ENCODE measurements at places on chromosomes 7 and 10.

GRCh38 chr10:34078745-34079470, 736.2 kb downstream of the PARD3 start:
- DNase-seq: no peak

- no peak for DNase-seq
These were observed 29.4 kb downstream of the CCDC3 start for GRCh38 chr10:12972146-12972545.

- no peak for DNase-seq
These were observed 110.9 kb upstream of the NANOS1 start for GRCh38 chr10:118918587-118918986.

- DNase-seq: no peak
These were observed 124.4 kb downstream of the PIP4K2A start for GRCh38 chr10:22589851-22590514.

DNA sequence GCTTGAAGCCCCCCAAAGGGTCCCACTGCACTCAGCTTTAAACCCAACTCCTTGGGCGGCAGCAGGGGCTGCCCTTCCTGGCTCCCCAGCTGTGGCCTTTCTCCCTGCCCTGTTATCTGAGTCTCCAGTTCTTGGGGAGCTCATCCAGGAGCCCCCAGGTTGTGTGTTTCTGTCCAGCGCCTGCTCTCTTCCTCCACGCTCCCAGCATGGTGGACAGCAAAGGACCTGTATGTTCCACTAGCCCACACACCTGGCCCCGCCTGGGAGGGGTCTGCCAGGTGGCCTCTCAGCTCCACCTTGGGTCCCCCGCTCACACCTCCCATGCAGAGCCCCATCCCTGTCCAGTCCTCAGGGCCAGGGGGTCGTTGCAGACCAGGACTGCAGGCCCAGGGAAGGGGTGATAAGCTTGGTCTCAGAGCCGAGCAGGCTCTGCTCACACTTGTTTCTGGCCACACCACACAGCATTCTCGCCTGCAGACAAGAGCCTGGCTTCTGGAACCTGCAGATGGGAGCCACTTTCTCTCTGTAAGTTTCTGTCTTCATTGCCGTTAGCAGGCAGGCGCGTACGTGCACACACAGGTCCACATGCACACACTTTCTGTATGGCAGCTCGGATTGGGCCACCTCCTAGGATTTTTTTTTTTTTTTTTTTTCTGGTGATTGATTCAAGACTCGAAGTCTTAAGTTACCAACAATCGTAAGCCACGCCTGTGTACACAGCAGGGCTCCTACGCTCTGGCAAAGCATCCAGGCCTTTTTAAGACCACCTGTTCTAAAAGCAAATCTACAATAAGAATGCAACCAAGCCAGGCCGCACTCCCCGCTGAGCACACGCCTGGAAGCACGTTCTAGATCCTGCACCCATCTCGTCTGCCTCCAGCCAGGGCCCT, 104.6 kb downstream of the CYTH3 start:
- DNase-seq: no peak

DNA sequence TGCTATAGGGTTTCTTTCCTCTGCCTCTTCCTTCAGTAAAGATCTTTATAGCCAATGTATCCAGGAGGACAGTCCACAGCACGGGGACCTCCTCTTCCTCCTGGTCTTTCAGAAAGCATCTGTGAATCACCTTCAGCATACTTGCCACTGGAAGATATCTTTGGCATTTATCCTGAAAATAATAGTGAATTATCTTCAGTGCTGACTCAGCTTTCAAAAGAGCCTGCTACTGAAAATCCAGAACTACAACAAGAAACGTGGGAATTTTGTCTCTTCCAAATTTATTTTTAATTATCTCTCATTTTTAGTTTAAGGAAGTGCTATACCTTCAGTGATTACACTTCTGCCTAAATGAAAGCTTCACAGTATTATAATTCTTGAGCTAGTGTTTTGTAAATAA, 7.6 kb upstream of the UNC5B start:
- no peak for DNase-seq

DNA sequence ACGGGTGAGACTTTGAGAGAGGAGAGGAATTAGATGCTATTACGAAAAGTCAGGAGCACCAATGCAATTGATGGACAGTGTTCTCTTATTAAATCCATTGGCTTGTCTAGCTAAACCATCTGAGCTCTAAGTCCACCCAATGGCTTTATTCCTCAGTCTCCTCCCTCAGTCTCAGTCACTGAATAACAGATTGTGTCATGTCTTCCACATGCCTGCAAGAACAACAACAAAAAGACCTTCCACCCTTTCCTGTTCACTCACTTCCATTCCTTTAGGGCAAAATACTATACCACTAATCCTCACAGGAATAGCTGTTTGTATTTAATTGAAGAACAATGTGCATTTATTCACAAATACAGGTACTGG, 154.8 kb upstream of the LAMB4 start:
- no peak for DNase-seq

GRCh38 chr7:30633223-30633622, 38.5 kb downstream of the GARS1 start:
- DNase-seq: no peak

DNA sequence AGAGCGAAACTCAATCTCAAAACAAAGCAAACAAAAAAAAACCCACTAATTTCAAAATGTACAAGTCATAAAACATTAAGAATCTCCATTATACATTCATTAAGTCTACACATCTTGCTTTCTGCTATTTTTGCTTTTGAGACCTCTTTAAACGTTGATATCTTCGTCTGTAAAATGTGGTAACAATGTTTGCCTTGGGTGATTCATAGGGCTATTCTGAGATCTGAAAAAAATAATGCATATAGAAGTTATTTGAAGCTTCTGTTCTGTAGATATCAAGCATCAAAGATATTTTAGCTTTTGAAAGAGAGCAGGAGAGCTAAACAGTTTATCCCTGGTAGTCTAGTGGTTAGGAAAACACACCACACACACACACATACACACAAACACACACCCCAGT, 158.1 kb upstream of the PLXDC2 start:
- no peak for DNase-seq

GRCh38 chr7:72140566-72140965, 271.6 kb downstream of the CALN1 start:
- DNase-seq: no peak

DNA sequence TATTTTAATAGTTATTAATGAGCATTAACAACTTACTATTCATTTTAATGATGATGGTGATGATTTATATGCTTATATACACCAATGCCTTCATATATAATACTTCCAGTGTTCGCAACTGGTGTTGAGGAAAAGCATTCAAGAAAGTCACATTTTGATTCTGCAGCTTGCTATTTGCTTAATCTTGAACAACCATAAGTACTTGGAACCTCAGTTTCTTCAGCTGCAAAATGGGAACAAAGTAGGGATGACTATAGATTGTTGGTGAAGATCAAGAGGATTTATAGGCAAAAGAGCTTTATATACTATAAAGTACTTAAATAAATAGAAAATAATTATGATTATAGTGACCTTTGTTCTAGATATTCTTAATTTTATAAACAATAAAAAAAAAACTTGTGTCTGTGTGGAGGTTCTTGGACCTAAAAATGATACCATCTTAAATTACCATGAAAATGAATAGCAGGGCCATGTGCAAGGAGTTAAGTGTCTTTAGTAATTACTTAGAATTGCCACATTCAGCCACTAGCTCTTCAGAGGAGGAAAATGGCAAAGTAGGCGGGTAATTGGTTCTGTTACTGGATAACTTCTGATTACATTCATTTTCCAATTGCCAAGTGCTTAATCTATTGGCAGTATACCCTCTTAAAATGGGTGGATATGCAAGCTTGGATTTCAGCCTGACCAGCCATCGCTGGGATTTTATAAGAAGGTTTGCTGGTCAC, 4.5 kb downstream of the ARID5B start:
- no peak for DNase-seq

GRCh38 chr7:123433665-123434064, 100.7 kb downstream of the IQUB start:
- no peak for DNase-seq

DNA sequence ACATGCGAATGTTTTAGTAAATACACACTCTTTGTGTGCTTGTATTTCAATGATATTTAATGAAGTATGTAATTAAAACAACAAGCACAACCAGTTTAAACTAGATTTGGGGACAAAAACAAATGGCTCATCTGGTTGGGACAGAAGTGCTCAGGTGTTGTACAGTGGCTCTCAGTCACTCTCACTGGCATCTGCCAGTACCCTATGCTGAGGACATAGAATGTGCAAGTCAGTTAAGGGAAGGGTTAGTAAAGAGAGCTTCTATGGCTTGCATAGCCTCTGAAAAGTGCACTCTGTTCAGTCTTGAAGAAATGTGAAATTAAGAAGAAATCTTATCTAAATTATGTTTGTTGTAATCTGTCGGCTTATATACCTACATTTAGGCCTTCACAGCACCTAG, 183.0 kb downstream of the LRRC4 start:
- no peak for DNase-seq

GRCh38 chr7:19079066-19079465, 38.4 kb downstream of the TWIST1 start:
- DNase-seq: no peak

GRCh38 chr7:45402480-45403218, 171.5 kb upstream of the ADCY1 start:
- DNase-seq: no peak

DNA sequence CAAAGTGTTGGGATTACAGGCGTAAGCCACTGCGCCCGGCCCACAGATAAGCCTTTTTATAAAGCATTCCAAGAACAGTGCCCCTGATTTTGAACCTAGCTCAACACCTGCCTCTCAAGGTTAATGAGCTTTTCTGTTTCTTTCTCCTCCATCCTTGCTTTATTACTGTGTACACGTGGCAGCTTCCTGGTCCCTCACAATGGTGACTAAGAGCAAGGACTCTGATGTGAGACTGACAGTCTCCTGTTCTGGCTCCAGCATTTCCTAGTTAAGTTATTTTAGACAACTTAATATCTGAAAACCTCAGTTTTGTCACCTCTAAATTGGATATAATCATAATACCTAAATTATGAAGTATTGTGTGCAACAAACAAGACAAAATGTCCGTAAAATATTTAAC, 9.9 kb downstream of the HABP2 start:
- DNase-seq: no peak

DNA sequence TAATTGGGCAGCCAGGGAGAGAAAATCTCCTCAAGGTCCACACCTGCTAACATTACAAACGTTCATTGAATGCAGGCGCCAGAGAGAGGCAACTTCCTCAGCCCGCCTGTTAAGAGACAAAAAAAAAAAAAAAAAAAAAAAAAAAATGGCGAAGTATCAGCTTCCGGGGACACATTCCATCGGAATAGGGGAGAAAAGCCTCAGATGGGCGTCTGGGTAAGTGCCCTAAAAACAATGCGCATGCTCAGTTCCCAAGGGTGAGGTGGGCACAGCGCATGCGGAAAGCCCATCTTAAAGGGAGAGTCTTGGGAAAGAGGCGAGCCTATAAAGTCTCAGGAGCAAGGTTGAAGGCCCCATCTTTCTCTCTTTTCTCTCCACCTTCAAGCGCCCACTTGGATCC, 1139.7 kb upstream of the CELF2 start:
- DNase-seq: no peak

DNA sequence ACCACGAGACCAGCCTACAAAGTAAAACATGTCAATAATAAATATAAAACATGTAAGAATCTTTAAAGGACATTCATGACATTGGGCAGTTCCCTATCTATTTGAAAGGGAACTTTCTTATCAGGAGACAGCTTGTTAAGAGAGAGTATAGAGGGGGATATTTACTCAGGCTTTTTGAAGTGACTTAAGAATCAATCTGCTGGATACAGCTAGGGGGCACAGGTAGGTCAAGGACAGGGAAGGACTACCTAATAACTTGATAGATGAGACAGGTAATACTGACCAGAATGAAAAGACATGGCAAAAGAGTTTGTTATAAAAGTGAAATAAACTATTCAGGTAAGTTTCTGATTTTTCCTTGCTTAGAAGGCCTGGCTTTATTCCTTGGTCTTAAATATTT, 21.8 kb upstream of the LRRD1 start:
- no peak for DNase-seq

DNA sequence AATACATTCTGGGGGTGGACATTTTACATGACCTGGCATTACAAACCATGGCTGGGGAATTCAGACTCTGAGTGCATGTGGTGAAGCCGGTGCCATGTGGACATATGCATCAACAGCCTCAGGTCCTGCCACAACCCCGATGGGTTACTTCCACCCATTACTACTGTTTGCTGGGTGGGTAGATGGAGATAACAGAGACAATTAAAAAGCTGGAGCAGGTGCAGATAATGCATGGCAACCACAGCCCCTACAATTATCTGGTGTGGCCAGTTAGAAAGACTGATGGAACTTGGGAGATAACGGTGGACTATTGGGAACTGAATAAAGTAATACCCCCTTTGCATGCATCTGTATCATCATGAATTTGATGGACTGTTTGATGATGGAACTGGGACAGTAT, 21.6 kb upstream of the ADAMTS14 start:
- DNase-seq: no peak

DNA sequence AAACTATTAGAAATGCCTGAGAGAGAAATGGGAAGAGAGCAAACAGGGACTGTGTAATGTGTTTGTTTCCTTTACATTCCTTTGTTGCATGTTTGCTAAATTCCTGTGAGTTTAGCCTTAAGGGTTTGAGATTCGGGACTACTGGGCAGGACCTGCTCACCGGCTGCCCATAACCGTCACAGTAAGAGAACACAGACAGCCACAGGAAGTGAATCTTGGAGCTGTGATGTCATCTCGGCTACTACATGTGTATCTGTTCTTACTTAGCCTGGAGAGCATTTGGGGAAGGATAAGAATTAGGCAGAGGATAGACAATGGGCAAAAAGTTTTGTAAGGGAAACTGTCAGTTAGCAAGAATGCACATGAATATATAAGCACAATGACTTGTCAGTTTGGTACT, 485.1 kb upstream of the KLF6 start:
- no peak for DNase-seq

- no peak for DNase-seq
These were observed 87.1 kb downstream of the KAT6B start for GRCh38 chr10:74913377-74913979.

- peak; percentile 19 for DNase-seq
These were observed 58.3 kb downstream of the GRK5 start for GRCh38 chr10:119265691-119266090.

GRCh38 chr10:98391065-98391464, 23.9 kb downstream of the PYROXD2 start:
- DNase-seq: no peak

GRCh38 chr7:4816419-4817080, 41.1 kb downstream of the AP5Z1 start:
- DNase-seq: no peak

DNA sequence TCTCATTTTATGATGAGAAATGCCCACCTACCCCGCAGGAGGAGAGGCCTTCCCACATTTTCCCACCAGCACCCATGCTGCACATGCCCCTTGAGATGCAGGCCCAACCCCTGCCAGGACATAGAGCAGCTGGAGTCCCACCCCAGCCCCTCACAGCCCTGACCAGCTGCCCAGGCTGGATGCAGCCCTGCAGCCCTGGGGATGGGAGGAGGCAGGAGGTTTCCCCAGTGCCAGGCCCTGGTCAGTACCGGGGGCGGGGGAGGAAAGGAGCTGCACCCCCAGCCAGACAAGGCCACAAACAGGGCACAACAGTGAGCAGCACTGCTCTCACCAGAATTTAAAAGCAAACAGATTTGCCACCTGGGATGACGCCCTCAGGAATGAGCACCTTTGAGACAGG, 196.1 kb downstream of the PTPRN2 start:
- no peak for DNase-seq

GRCh38 chr10:72719941-72720592, 28.1 kb downstream of the MCU start:
- DNase-seq: no peak
